ENCODE measurements at places on chromosomes 3 and 15.

DNA sequence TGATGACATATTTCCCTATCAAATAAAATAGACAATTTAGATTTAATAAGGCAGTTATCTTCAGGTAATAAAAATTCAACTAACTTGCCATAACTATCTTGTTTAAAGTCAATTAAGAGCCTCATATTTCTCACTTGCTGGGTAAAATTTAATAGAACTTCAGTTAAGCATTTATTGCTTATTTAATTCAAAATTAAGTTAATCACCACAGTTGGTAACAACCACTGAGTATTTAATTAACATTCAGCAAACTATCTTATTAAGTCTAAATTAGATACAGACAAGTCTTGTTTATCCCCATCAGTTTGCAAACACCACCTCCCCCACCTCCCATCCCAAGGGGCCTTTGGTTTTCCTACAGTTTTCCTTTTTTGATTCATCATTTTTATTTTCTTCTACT, 14.7 kb downstream of the LPP start:
- DNase-seq, result no peak

DNA sequence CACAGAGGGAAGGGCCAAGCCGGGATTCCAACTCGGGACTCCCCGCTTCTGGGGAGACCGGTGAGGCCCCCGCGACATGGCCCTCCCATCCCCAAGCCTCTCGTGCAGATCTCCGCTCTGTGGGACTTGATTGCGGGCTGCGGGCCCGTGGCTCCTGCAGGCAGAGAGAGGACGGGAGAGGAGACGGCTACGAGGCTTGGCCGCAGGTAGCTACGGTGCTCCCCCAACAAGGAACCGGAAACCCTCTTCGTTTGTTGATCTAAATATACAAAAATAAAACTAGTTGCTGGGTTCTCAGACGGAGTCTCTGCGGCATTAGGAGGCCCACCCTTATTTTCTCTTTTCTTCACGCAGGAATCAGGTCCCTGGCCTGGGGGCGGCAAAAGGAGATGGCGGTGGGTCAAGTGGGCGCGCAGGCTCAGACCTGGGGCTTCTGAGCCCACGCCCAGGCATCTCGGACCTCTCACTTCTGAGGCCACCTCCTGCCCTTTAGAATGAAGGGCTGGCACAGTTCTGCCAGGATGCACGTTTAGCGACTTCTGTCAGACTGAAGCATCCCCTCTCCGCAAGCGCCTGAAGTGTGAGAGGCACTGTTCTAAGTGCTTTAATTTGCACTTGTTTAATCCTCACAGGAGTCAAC, 10.9 kb downstream of the GNB5 start:
- no peak for DNase-seq

DNA sequence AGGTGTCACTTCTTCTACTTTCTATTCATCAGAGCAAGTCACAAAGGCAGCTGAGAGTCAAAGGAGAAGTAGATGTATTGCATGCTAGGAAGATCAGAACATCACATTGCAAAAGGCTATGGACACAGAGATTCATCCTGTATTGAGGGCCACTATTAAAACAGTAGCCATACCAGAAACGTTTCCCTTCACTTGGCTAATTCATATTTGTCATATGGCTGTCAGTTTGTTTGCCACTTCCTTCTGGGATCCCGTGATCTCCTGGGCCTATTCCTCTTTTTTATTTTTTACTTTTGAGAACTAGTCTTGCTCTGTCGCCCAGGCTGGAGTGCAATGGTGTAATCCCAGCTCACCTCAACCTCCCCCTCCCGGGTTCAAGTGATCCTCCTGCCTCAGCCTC, 184.0 kb upstream of the SATB1 start:
- DNase-seq, result no peak

- DNase-seq, result no peak
These were observed 120.3 kb upstream of the SUCLG2 start for GRCh38 chr3:67774676-67775075.

DNA sequence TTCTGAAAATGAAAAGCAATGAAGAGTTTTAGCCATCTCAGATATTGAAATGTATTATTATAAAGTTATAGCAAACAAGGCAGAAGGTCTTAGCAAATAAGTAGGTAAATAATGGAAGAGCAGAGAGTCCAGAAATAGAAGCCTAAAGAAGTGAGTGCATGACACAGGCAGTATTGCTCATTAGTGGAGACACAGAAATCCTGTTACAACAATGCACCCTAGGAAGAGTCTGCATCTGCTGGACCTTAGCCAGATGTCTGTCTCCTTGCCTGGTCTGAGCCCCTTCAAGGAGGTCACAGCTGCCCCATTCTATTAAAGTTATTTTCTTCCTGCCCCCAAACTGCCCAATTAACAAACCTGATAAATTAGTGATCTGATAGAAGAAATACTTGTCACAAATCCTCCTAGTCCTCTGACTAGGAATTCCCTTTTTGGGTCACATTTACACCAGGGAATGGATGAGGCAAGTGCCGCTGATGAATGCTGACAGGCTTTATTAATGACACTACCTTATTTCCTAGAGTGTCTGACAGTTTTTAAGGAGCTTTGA, 51.9 kb downstream of the HOMER2 start:
- DNase-seq, result no peak

DNA sequence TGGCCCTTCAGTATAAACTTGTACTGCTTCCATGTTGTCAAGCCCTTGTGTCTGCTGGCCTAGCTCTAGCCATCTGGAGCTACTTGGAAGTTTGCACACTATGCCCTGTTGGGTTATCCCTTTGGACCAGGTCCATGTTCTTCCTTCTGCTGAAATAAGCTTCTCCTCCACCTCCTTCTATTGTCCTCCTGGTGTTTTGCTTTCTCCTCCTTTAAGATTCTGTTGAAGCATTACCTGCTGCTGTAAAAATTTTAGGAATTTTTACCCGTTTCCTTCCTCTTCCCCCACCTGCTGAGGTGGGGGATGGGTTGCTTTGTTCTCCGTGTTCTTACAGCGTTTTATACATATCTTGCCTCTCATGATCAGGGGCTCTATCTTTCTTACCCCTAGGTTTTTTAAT, 51.7 kb downstream of the SH3GL3 start:
- no peak for DNase-seq

DNA sequence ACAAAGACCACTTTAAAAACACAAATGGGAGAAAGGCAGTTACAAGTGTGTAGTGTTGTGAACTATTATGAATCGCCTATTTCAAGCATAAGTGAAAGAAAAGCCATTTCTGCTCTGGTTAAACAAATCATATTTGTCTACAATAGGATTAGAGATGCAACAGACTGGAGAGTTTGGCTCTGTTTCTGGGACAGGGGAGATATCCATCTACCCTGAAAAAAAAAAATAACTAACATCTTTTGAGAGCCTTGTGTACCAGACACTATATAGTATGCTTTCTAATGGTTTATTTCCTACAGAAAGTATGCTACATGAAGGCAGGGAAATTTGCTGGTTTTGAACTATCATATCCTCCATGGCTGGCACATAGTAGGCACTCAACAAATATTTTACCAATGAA, 106.7 kb upstream of the FHIT start:
- DNase-seq, result no peak

DNA sequence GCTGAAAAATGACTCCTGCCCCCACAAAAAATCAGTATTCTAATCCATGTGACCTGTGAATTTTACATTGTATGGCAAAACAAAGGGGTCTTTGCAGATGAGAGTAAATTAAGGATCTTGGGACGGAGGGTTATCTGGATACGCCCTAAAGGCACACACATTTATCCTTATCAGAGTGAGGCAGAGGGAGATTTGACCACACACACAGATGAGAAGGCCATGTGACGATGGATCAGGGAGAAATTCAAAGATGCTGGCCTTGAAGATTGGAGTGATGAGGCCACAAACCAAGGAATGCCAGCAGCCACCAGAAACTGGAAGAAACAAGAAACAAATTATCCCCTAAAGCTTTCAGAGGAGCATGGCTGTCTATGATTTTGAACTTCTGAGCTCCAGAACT, 288.5 kb downstream of the XXYLT1 start:
- no peak for DNase-seq

DNA sequence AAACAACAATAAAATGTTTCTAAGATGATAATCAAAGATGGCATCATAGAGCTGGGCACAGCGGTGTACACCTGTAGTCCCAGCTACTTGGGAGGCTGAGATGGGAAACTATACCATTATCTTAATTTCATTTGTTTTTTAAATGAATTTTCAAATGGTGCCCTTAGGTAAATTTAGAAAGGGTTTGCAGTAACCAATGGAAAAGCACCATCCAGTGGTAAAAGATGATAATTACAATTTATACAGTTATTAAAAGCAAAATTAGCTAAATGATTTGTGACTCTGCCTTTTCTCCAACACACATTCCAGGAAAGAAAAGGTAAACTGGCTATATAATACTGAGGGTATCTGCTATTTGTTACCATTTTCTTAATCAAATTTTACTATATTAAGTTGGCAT, 14.4 kb upstream of the ANKRD28 start:
- DNase-seq, result no peak

DNA sequence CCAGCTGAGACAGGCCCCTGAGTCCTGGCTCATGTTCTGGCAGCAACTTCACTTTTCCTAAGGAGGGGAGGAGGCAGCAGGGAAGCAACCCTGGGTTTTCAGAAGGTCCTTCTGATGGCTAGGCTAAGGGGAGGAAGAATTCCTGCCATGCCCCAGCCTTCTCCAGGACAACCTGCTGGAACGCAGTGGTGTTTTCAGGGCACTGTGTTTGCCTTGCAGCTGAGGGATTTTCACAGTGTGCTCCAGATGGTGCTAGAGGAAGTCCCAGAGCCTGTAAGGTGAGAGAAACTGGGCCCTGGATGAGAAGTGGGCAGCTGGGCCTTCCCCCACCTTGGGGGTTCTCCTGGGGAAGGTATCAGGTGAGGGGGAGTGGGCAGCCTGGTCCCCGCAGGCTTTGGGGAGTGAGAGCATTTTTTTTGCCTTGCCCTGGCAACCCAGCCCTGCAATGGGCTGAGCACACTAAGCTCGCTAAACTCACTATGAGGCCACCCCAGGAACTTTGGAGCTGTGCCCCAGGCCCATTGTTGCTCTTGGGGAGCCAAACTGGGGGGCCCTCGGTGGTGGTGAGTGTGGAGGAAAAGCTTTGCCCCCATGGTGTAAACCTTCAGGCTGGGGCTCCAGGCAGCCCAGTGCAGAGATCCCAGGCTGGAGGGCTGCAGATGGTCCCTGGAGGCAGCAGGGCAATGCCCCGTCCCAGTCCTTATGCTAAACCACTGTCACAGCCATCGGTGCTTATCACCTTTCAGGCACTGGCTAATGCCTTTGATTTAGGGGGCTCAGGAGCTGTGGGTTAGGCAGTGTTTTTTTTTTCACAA, 41.1 kb downstream of the ACAA1 start:
- no peak for DNase-seq

DNA sequence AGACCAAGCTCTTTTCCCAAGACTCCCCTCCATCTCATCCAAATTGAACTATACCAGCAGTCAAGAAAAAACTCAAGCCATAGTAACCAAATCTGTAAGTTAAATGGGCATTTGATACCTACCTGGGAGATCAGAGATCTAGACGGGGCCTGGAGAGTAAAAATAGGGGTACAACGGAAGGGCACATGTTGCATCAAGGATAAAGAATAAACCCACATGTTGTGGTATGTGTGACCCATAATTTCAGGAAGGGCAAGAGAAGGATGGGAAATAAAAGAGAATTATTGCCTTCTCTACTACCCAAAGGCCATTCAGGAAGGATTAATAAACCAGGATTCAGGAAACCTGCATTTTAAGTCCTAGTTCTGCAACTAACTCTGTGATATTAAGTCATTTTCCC, 1.5 kb downstream of the TEX55 start:
- DNase-seq, result no peak

DNA sequence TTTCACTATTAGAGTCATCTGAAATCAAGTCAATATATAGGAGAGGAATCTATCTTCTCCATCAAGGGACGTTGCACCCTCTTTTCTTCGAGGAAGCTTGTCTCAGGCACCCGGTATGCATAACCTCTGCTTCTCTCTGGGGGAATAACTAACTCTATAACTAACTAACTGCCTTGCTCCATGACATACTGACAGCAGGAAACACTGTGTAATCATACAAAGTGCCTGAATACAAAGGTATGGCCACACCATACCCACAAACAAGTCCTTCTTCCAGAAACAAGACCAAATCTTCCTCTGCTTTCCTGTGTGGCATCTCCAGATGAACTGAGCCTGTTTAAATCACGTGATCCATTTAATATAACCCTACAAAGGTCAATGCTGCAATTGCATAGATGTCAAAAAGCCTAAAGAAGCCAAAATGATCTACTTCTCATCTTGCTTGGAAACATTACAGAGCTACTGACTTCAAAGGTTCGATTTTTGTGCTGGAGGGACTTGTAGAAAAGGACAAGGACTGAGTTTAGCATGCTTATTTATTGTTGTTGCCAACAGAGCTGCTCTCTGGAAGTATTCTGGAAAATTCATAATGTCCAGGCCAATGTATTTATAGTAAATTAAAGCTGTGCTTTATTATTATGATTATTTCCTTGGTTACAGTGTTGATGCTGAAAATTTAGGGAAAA, 380.5 kb downstream of the FOXP1 start:
- DNase-seq, result no peak

DNA sequence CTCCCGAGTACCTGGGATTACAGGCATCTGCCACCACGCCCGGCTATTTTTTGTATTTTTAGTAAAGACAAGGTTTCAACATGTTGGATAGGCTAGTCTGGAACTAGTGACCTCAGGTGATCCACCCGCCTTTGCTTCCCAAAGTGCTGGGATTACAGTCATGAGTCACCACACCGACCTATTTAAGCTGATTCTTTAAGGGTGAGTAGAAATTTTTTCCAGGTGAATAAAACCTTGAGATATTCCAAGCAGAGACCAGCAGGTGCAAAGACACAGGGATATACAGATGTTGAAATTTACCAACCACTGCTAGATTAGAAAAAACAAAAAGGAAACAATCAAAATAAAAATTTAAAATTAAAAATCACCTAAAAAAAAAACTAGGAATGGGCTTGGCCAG, 74.4 kb upstream of the CHRNB4 start:
- DNase-seq, result no peak

- DNase-seq, result no peak
These were observed 367.1 kb downstream of the UNC13C start for GRCh38 chr15:54345301-54345700.

DNA sequence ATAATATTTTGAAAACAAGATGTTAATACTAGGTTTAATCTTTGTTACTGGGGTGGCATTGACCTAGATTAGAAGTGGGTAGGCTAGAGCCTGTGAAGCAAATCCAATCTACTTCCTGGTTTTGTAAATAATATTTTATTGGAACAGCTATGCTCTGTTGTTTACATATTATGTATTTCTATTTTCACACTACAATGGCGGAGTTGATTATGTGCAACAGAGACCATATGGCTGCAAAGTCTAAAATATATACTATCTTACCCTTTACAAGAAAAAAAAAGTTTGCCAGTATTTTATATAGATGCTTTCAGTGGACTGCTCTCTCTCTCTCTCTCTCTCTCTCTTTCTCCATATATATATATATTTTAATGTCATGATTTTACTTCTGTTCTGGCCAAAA, 244.2 kb downstream of the NLGN1 start:
- DNase-seq, result no peak

GRCh38 chr15:57457726-57458125, 81.4 kb downstream of the CGNL1 start:
- no peak for DNase-seq

DNA sequence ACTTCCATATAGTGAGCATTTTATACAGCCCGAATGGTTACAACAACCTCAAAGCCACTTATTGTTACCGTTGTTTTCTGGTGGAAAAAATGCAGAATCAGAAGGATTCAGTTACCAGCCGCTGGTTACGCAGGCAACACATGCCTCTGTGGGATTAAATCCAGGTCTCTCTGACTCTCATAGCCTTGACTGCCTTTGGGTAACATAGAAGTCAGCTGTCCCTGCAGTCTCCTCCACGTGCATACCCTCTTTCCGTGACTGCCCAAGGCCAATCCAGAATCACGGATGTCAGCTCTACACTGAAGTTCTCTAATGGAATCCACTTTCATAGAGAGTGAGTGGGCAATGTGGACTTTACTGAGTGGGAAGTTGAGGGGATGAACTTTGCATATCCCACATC, 189.5 kb upstream of the DNAJC19 start:
- DNase-seq, result no peak

Data from NCI-H526 treated with DMSO at 0.1 percent for 48 hours (cell line).